Activated T-cell treated with anti-CD3 and anti-CD28 coated beads, Interleukin-2, amount 50 U/mL, for 1 hour (primary cell): ENCODE measurements at places on chromosomes 4 and X.

- DNase-seq = no peak
Measured at GRCh38 chrX:20350596-20350995, 83.9 kb upstream of the RPS6KA3 start.

DNA sequence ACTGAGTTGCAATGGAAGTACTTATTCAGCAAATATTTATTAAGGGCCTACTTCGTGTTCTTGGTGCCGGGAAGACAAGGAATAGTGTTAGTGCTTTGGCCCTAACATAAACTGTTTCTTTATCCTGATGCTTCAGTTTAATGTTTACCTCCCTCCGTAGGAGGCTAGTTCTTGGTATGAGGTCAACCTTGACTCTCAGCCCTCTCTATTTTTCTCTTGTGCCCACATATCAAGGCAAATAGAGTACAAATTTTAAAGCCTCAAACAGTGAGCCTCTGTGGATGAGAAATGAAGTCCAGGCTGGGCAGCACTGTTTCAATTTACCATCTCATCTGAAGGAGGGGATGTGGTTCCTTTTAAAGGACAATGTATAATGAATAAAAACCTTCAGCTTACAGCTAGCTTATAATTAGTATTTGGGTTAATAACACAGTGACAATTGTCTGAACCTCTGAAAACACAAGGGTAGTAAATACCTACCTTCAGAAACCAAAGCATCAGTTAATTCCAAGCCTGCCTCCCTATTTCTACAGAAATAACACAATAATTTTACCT lies 68.5 kb downstream of the SH3RF1 start:
- DNase-seq = no peak

- no peak for DNase-seq
Measured at GRCh38 chr4:130468340-130468739, 1372.4 kb downstream of the C4orf33 start.

- no peak for DNase-seq
Measured at GRCh38 chr4:36919721-36920120, 324.8 kb upstream of the NWD2 start.

GRCh38 chrX:128616933-128617332 lies 564.7 kb upstream of the ACTRT1 start:
- DNase-seq = no peak

DNA sequence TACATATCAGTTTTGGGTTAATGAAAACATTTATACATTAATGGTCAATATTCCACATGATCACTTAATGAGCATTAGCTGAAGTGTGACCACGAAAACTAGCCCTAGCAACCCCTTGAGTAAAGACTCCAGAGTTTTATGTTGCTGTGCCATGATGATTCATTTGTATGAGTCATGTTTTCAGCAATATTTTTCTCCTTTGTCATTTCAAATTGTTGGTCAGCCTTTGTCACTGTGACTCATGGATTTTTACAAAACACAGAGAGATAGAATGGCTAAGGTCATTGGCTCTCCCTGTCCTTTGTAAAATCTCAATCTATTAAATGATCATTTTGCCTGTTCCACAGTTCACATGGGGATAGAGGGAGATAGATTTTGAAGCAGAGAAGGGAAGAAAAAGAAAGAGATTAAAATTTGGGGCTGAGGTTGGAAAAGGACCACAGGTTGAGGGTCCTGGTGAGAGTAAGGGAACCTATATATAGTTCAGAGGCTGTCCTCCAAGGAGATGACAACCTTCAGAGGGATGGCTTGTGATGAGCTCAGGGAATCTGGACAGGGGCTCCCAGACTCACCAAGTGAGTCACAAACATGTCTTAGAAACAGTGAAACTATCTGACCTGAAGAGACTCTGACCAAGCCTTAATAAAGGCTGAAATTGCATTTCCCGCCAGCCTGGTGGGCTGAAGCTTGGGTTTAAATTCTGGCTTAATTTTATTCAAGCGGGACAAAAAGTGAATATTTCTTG lies 25.6 kb downstream of the NR0B1 start:
- DNase-seq = no peak

DNA sequence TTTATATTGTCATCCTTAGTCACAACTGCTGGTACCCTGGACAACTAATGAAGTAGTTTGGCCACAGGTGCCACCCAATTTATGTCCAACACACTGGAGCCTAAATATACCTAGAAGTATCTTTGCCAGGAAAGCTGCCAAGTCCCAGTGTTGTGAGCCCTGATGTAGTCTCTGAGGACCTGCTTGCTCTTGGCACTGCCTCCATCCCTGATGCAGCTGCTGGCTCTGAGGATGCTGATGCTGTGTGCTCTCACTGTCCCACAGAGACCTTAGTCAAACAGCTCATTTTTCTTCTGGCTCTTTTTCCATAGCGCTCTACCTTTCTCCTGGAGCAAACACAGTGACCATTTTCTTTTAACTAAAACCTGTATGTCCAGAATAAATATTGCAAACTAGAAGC lies 1535.4 kb upstream of the ADGRL3 start:
- no peak for DNase-seq

DNA sequence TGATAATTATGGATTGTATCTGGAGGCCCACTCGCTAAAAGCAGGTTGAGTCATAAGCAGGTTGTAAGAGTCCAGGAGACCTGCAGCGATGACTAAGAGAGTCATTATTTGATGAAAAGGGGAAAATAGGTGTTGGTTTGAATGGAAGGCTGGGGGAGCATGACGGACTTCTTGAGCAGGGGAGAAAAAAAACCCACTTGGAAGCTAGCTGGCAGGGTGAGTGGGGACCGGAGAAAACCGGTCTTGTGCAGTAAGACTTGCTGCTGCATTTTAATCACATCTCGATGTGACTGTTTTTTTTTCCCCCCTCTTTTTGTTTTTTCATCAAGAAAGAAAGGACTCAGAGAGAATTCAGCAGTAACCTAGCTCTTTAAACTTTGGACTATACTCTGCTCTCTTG lies 90.0 kb downstream of the IGSF1 start:
- DNase-seq = no peak

DNA sequence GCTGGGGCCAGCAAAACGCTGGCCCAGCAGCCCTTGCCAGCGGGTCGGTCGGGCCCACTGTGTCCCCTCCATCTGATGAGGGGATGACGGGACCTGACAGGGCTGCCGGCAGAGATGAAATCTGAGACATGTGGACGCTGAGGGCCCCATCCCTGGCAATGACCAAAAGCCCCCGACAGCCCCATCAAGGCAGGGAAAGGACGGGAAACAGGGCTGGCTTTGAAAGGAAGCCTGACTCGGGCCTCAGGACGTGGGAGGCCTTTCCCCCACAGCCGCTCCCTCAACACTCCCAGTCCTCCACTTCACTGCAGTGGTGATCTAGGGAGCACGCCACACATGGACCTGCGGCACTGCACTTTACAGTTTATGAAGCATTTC lies 202.4 kb downstream of the AFAP1 start:
- DNase-seq = no peak

- no peak for DNase-seq
Measured at GRCh38 chrX:17689971-17690409, 47.3 kb upstream of the SCML1 start.
